ENCODE measurements at places on chromosomes 3 and 15. TPM values are rescaled to one million over a fixed set of nuclear protein-coding genes. Genes with fewer than 3 reads are reported as not detected.

SRGAP3 gene
- 5.8 TPM for total RNA-seq

SPESP1 gene
- total RNA-seq: 0.68 TPM

NUP210 gene
- total RNA-seq: 162 TPM

OIP5 gene
- 12.8 TPM for total RNA-seq

LRRC34 gene
- 5.2 TPM for total RNA-seq

EIF4E3 gene
- total RNA-seq: 69.8 TPM

GTPBP8 gene
- 26.5 TPM for total RNA-seq

CSPG4 gene
- 0.02 TPM for total RNA-seq

PFN2 gene
- 1.9 TPM for total RNA-seq

STX19 gene
- 0.18 TPM for total RNA-seq

POTEB gene
- not detected for total RNA-seq

TM6SF1 gene
- 16.6 TPM for total RNA-seq

TAGLN3 gene
- not detected for total RNA-seq

GLT8D1 gene
- total RNA-seq: 41.7 TPM

Data from activated naive CD4-positive, alpha-beta T cell treated with anti-CD3 and anti-CD28 coated beads, Interleukin-2, amount 10 ng/mL, durations not matched to agents 5 hours and 36 hours (primary cell).